ENCODE measurements at places on chromosomes 2 and 18. TPM values are rescaled to one million over a fixed set of nuclear protein-coding genes. Genes with fewer than 3 reads are reported as not detected.
A peak's percentile ranks its signal among the peaks of the same experiment; 100 is the strongest.

The TUBA4A gene
- 97.9 TPM for total RNA-seq

DNA sequence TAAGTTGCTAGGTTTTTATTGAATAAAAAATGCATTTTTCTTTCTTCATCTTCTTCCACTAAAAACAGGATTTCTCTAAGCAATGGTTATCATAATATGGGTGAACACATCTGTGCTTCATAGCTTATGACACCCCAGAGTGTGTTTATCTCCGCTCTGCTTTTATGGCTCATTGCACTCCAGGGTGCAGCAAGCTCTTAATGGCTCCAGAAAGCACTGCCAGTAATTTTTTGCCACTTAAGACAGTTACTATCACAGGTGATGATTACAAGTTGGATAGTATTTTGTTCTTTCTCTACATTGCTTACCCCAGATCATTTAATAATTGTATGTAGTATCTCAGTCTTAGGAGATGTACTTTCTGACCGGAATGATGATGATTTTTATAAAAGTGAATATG, 239.3 kb upstream of the CDH20 start:
- no peak overlapping the region for H3K27ac ChIP-seq
- DNase-seq = no peak
- peaks cover 2% of the 10 kb centered on the region for H3K27me3 ChIP-seq

DNA sequence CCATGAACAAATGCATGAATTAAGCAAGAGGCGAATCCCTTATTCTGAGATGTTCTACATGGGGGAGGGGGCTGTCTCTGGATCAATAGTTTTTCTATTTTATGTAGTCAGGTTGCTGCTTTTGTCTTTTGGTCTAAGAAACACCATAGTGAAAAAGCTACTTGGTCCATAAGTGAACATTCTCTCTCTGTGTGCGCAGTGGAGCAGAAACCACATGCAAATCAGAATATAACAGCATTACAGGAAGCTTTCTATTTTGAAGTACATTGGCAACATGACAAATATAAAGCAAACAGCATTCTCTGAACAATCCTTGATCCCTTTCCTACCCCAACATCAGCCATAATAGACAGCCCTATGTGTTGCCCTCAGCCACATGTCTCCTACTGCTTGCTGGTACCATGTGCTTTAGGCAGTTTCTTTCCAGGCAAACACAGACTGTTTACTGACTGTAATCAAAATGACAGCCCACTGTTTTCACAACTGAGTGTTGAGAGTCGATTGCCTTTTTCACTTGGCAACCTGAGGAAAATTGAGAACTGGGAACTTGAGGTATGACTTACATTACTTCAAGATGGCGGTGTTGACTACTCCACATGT, 10.6 kb downstream of the SCN3A start:
- H3K36me3 ChIP-seq = no peaks in the 10 kb centered on the region
- no peaks in the 10 kb centered on the region for H3K27me3 ChIP-seq
- peaks cover 22% of the 10 kb centered on the region for H3K4me1 ChIP-seq
- H3K27ac ChIP-seq = no peak overlapping the region
- H3K4me3 ChIP-seq = no peak overlapping the region

The RGPD4 gene
- total RNA-seq = not detected

DNA sequence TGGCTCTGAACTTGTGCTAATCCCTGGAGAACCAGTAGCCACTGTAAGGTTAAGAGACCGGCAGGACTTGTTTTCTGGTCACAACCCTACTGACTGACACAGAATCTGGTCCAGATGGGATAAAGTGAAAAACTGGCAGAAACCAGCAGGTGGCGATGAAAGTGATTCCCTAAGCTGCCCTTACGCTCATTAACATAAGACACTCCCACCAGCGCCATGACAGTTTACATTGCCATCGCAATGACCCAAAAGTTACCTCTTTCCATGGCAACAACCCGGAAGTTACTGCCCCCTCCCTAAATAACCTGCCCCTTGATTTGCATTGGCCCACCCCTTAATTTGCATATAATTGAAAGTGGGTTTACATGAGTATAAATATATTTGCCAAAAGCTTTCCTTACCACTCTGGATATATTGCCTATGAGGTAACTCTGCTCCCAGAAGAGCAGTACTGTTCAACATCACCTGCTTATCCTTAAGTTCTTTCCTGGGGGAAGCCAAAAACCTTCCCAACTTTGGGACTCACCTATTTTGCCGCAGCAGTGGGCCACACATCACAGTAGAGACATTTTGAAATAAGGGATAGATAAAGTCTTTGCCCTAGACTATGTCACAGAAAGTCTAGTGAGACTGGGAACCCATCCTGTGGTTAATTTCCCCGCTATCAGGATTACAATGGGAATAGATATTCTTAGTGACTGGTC, 35.8 kb upstream of the AFF3 start:
- peaks cover 48% of the 10 kb centered on the region for H3K27me3 ChIP-seq
- H3K4me3 ChIP-seq = no peak overlapping the region
- DNase-seq = peak; percentile 68
- H3K36me3 ChIP-seq = no peaks in the 10 kb centered on the region
- no peaks in the 10 kb centered on the region for H3K4me1 ChIP-seq

- H3K4me1 ChIP-seq = no peaks in the 10 kb centered on the region
- H3K36me3 ChIP-seq = no peaks in the 10 kb centered on the region
- no peak overlapping the region for H3K27ac ChIP-seq
Observed at GRCh38 chr18:35282353-35282752, 7.7 kb downstream of the ZSCAN30 start.

The ARMC9 gene
- 13.6 TPM for total RNA-seq

DNA sequence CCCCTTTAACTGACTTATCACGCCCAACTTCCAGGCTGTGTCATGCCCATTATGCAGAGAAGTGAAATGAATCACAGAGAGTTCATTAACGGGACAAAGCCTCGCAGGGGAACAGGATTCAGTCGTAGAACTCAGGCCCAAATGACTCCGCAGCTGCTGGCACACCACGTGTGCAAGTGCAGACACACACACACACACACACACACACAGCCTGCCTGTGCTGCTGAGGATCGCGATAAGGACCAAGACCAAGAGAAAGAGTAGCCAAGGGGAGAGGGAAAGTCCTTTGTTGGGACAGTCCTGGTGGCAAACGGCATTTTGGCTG, 90.0 kb upstream of the TAF1B start:
- H3K4me3 ChIP-seq = peak overlapping the region; percentile 69
- H3K36me3 ChIP-seq = peaks cover 24% of the 10 kb centered on the region
- peak overlapping the region; percentile 87 for H3K27ac ChIP-seq
- DNase-seq = peak; percentile 57

DNA sequence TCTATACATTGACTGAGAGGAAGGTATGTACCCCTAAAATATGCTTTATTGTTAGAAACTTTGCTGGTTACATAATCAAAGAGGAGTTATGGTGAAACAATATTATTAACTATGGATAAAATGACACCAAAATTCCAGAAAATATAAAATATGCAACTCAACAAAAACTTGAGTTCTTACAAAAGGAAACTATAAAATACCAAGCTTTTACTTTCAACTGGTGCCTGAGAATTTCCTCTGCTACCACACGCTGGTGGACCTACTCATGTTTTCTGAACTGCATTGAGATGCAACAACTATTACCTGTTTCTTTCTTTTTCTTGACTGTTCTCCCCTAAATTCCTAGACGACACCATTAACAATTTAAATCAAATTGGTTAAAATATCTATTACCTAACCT, 8.2 kb upstream of the NFE2L2 start:
- no peak overlapping the region for H3K4me3 ChIP-seq
- H3K27ac ChIP-seq = no peak overlapping the region
- no peak for DNase-seq
- peaks cover under 1% of the 10 kb centered on the region for H3K36me3 ChIP-seq
- H3K4me1 ChIP-seq = peaks cover 27% of the 10 kb centered on the region

DNA sequence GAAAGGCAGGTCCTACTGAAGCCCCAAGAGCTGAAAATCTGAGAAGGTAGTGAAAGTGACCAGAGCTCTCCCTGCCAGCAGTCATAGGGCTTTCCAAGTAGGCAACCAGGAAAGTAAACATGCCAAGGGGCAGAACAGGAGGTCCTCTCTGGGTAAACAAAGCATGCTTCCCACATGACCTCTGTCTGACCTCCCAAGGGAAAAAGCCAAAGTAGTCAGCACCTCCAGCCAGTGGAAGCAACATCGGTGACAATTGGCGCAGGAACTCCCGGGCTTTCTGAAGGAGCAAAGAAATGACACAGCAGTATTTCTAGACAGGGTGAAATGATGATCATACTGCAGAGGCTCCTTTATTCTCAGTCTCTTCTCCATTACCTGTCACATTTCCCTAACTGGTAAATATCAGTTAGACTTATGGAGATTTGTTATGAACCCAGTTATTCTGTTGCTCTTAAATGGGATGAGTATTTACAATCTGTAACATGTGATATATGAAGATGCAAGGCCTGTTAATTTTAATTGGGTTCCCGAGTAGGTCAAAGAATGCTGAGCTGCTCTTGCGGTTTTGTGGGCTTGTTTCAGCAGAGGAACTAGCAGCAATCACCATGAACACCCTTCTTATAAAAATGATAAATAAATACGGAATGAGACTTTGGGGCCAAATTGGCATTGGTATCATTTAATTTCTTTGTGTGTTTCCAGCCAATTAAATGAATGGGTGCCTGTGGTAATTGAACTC, 321.0 kb downstream of the RND3 start:
- H3K4me3 ChIP-seq = peak overlapping the region; percentile 50
- peak; percentile 65 for DNase-seq
- no peaks in the 10 kb centered on the region for H3K27me3 ChIP-seq
- peaks cover 18% of the 10 kb centered on the region for H3K36me3 ChIP-seq
- H3K27ac ChIP-seq = peak overlapping the region; percentile 99
- peaks cover 70% of the 10 kb centered on the region for H3K4me1 ChIP-seq

The IGFBP2 gene
- 175 TPM for total RNA-seq

- H3K4me1 ChIP-seq = no peaks in the 10 kb centered on the region
- no peak overlapping the region for H3K27ac ChIP-seq
Observed at GRCh38 chr2:118902266-118903028, 39.5 kb upstream of the MARCO start.

DNA sequence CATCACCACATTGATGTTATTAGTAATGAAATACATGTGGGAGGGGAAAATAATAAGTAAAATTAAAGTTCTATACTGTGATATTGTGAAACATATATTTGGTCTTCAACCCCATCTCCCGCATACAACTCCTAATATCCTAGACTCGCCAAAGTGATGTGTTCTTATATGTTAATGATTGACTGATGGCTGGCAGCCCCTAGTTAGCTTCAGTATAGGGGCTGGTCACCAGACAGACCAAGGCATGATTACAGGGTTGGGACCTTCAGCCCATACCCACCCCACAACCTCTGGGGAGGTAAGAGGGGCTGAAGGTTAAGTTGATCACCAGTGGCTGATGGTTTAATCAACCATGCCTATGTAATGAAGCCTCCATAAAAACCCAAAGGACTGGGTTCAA, 28.1 kb upstream of the MREG start:
- H3K27me3 ChIP-seq = no peaks in the 10 kb centered on the region
- no peak overlapping the region for H3K27ac ChIP-seq
- DNase-seq = no peak
- H3K4me3 ChIP-seq = no peak overlapping the region
- H3K36me3 ChIP-seq = peaks cover 23% of the 10 kb centered on the region
- no peaks in the 10 kb centered on the region for H3K4me1 ChIP-seq

The MBP gene
- total RNA-seq = 221 TPM

The LIMS4 gene
- not detected for total RNA-seq

DNA sequence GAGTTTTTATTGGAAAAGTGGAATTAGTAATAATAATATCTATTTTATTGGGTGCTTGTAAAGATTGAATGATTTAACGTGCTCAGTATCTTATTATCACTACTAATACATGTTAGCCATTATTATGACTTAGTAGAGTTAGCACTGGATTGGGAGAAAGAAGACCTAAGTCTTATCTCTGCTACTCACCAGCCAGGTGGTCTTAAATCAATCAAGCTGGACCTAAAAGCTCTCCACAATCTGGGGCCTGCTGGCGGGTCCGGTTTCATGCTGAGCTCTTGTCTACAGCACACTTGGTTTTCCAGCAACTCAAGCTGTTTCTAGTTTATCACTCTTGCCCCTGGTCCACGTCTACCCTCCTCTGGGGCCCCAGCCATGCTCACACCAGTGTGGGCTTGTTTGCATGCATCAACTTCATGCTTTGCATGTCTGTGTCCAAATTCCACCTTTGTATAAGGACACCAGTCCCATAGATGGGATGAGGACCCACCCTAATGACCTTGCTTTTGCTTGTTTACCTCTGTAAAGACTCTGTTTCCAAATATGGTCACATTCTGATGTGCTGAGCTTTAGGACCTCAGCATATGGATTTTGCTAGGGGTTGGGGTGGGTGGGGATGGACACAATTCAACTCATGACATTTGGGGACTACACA, 363.1 kb downstream of the LPIN1 start:
- H3K4me1 ChIP-seq = peaks cover 21% of the 10 kb centered on the region
- H3K27me3 ChIP-seq = peaks cover 30% of the 10 kb centered on the region
- H3K27ac ChIP-seq = no peak overlapping the region
- H3K4me3 ChIP-seq = no peak overlapping the region
- DNase-seq = no peak

DNA sequence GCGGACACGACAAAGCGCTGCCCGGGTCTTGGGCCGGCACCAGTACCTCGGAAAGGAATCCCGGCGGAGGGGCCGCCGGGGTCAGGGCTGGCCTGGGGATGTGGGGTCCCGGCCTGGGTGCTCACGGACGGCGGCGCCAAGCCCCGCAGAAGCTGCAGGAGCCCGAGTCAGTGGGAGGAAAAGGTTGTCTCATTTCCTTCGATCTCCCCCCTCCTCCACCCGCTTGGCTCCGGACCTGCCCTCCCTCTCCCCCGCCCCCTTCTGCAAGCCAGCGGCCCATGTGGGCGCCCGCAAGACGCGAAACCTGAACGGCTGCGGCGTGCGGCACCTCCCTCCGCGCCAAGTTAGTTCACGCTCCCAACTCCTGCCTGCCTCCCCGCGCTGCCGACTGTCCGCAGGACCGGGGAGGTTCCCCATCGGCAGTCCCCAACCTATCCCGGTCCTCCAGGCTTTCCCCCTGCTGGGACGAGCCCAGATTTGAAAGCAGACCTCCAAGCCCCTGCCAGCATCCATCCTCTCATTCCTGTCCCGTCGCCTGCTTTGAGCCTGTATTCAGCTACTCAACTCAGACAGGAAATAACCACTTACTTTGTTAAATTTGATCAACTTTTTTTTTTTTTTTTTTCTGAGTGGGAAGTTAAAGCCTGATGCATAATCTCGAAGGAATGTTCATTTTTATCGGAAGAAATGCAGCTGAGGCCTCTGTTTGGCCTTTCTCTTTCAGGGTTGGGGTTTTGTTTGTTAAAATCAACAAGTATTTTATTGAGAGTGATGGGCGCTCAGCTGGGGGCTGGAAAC, at the start of gene EVA1A:
Gene EVA1A (minus strand): TSS at position 172 of the 798 bp plus-strand sequence. CDS start 42,799 bp downstream, outside the sequence.
- peaks cover 6% of the 10 kb centered on the region for H3K36me3 ChIP-seq
- peak; percentile 4 for DNase-seq
- H3K4me1 ChIP-seq = peaks cover 6% of the 10 kb centered on the region
- H3K27ac ChIP-seq = no peak within 1 kb of the TSS
- peak within 1 kb of the TSS; percentile 71 for H3K4me3 ChIP-seq

- H3K4me1 ChIP-seq = peaks cover 8% of the 10 kb centered on the region
- H3K4me3 ChIP-seq = peak within 1 kb of the TSS; percentile 83
- H3K27ac ChIP-seq = peak within 1 kb of the TSS; percentile 73
- peaks cover 30% of the 10 kb centered on the region for H3K27me3 ChIP-seq
- peak; percentile 91 for DNase-seq
Observed at GRCh38 chr2:238239863-238240756, at the start of gene HES6. TSS of gene HES6 (minus strand) at chr2:238240038. CDS start at chr2:238239905, 133 bp downstream.

Data from Calu3 (cell line).